MV-4-11 (cell line): ENCODE measurements at places on chromosomes 4 and X.

- DNase-seq, result no peak
Measured at GRCh38 chr4:76373919-76374552, 46.9 kb downstream of the CCDC158 start.

- DNase-seq, result no peak
Measured at GRCh38 chr4:7063362-7063761, 4.5 kb downstream of the GRPEL1 start.

GRCh38 chr4:176435901-176436292 is 116.1 kb downstream of the SPCS3 start:
- DNase-seq, result no peak

GRCh38 chr4:121913667-121914066 is 38.2 kb downstream of the TRPC3 start:
- no peak for DNase-seq

GRCh38 chr4:111198446-111198845 is 575.6 kb upstream of the PITX2 start:
- DNase-seq, result no peak

DNA sequence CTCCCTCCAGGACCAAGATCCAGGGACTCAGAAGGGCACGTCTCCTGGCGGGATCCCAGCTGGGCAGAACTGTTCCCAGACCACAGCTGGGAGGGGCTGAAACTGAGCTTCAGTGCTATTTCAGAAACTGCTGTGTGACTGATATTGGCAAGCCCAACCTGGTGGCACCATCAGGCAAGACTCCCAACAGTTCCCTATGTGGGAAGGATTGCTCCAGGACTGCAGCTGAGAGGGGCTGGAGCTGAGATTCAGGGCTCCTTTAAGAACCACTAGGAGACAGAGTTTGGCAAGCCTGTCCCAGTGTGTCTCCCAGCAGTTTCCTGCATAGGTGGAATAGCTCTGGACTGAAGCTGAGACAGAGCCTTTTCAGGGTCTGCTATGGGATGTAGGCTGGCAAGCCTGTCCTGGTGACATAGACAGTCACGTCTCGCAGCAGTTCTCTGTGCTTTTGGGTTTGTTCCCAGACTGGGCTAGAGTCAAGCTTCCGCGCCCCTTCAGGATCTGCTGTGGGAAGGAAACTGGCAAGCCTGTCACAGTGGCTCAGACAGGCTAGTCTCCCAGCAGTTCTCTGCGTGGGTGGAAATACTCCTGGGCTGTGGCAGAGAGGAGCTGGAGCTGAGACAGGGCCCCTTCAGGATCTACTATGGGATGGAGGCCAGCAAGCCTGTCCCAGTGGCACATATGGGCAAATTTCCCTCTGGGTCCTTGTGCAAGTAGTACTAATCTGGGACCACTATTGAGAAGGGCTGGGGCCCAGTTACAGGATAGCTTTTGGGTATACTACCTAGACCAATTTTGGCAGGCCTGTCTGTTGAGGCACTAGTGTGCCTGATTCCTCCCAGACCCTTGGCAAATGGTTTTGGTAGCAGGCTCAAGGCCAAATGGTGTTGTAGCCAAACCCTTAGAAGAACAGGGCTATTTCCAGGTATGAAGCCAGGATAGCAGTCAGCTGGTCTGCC is 20.2 kb upstream of the MED14 start:
- no peak for DNase-seq

- DNase-seq, result peak; percentile 88
Measured at GRCh38 chr4:112817933-112818593, 181.1 kb downstream of the LARP7 start.

DNA sequence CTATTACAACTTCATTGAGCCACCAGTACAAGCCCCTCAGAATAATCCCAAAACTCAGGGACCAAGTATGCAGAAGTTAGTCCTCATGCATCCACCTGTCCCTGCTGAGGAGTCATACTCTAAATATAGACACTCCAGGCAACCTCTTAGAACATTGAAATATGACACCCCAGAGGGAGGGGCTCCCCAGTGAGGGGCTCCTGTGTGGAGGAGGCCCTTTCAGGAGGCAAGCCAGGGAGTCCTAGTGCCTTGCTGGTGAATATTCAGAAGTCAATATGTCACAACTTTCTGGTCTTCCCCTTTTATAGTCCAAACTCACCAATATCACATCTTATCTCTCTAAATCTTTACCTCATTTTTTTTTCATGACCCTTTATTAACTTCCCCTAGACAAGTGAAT is 1.6 kb upstream of the ARMCX6 start:
- DNase-seq, result peak; percentile 0

GRCh38 chr4:2756691-2757350 is 685 bp upstream of the TNIP2 start:
- DNase-seq, result no peak

GRCh38 chrX:128781506-128781905 is 729.3 kb upstream of the ACTRT1 start:
- no peak for DNase-seq

DNA sequence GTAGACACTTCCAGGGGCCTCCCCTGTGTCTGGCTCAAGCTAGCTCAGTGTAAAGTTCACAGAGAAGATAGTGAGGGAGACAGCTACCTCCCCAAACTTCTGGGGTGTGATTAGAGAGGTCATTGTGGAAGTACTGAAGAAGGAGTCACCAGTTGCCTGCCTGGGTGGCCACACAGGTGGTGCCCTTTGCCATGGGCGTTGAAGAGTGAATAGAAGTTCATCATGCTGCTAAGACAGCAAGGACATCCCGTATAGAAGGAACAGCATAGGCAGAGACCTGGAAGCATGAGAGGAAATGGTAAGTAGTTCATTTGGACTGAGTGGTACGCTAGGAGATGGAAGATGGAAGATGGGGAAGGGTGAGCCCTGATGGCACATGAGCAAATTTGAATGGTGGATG is 110.1 kb downstream of the PJA1 start:
- no peak for DNase-seq
